NCI-H510A (cell line): ENCODE measurements at places on chromosomes 5 and 9.
A peak's percentile ranks its signal among the peaks of the same experiment; 100 is the strongest.

- no peak for DNase-seq
These were observed 7.6 kb upstream of the PPP1R26 start for GRCh38 chr9:135471791-135472640.

DNA sequence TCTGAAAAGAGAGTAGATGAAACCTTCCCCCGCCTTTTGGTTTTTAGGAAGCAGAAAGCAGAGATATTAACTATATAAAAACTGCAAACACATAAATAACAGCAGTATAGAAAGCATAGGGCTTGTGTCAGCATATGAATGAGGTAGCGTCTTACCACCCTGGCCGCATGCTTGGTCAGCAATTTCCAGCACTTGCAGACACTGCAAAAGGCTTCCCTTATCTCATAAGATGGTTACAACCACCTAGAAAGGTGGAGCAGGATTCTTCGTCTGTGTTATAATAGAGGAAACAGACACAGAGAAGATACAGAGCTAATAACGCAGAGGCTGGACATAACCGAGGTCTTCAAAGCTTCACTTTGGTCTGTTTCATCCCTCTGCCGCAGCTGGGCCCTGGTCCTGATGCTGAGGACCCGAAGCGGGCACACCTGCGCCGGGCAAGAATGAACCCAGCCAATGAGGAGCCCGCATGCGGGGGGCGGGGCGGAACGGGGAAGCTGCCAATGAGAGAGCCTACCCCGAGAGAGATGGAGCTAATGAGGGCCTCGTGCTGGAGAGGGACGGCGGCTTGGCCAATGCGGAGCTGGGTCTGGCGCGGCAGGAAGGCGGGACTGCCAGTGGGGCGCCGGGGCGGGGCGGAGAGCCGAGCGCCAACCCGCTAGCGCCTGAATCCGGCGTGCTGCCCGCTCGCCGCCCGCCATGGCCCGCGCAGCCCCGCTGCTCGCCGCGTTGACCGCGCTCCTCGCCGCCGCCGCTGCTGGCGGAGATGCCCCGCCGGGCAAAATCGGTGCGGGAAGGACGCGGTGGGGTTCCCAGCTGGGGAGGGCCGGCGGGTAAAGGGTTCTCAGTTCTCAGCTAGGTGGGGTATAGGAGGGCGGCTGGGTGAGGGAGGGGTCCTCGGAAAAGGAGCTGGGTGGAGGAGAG, at the start of gene PCYOX1L:
TSS of gene PCYOX1L (plus strand) at position 677 of the 924 bp plus-strand sequence. CDS start at position 700, 23 bp downstream.
- peak; percentile 97 for DNase-seq

- DNase-seq, result no peak
These were observed 59.9 kb downstream of the HABP4 start for GRCh38 chr9:96509848-96510247.

DNA sequence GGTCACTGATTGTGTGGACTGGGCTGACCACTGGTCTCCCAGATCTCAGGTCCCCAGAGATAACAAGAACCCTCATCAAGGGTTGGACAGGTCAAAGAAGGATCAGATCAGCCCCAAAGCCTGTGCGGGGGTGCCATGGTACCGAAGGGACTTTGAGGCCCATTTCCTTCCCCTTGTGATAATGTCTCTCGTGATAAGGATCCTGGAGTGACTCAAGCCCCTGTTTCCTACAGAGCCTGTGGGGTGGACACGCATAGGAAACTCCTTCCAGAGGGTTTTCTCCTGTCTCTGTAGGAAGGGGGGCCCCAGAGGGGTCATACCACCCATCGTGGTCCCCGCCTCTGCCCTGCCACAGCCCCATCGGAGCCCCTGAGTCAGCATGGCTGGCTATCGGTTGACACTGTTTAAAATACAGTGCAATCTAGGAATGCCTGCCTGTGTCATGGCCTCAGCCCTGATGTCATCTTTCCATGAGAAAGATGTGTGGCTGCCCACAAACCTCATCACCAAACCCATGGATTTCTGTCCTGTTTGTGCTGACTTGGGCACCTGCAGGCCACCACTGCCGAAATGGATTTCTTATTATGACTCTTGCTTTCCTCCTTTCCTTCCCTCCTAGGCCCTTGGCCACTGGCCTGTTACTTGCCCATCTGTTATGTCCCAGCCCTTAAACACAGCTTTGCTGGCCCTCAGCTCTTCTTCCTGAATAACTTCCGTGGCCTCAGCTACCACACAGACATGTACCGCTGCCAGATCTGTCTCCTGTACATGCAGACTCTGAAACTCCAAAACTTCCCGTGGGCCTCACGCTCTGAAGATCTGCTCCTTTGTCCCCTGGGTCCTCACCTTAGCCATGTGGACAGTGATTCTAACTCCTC, 2.9 kb upstream of the CSF2 start:
- DNase-seq, result no peak

DNA sequence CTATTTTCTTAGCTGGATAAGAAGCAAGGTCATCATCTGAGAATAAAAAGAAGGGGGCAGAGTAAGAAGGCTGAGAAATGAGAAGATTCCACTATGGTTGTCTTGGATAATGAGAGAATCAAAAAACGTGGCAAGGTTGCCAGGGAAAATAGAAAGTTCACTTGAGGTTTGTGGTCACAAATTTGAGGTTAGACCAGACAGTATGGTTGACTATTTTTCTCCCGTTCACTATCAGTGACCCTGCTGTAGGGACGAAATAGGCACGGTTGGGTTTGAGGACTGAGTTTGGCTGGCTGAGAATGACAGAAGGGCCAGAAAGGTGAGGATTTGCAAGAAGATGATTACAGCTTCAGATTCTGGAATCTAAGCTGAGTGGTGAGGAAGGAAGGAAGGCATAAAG, 266.0 kb upstream of the ZNF462 start:
- no peak for DNase-seq

- DNase-seq, result no peak
These were observed 6.8 kb upstream of the RECK start for GRCh38 chr9:36029765-36030528.
